ENCODE measurements at places on chromosomes 6 and 20.

DNA sequence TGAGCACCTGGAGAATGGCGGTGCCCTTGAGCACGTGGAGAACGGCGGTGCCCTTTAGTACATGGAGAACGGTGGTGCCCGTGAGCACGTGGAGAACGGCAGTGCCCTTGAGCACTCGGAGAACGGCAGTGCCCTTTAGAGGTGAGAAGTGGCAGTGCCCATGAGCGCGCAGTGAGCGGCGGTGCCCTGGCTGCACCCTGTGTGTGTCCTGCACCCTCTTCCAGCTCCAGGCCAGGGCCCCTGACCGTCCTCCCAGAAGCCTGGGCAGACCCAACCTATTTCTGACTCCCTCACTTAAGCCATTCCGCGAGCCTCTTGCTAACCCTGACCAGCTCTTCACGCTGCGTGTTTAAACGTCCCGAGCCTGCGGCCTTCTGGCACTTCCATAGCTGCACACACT is 151.3 kb downstream of the DLL1 start:
- no peak for DNase-seq

GRCh38 chr6:35512006-35512405 is 690 bp downstream of the TULP1 start:
- DNase-seq, result no peak

DNA sequence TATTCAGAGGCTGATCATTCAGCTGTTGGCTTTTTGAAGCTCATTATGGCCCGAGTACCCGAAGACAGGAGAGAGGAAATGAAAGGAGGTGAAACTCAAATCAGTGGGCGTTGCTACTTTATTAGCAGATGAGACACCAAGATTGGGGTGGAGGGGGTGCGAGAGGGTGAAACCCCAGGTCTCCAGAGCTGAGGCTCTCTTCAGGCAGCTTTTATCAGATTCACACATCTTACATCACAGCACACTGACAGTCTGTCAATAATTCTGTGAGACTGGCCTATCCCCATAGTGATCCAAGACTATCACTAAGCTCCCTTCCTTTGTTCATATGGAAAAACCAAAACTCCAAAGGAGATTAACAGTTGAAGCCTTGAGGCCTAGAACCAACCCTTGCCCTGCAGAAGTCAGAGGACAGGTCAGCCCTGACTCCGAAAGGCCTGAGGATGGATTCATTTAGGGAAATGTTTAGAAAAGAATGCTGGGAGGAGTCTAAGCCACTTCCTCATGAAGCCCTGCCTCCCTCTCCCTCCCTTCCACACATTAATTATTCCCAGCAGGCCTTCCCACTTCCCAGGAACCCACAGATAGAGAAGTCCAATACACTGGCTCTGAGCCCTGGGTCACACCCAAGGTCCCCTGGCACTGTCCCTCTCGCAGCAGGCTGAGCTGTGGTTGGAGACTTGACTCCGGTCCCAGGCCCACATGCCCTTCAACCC is 23.2 kb downstream of the TRERF1 start:
- peak; percentile 15 for DNase-seq

- DNase-seq, result peak; percentile 47
Measured at GRCh38 chr20:64044484-64045247, 4.8 kb downstream of the SOX18 start.

DNA sequence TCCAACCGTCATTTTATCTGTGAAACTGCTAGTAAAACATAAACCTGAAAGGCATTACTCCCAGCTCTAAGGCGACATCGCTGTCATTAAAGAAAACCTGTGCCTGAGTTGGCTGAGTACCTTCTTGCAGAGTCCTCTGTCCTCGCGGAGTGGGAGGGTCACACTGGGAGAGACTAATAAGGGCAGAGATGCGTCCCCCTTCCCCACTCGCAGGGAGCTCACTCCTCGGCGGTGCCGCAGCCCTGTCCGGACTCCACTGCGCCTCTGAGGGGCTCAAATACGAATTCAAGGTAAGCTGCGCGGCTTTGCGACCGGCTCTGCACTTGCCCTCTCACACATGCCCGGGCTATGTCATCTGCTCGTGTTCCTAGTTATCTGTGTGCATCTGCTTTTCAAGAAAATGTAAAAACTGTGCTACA is at the start of gene COL19A1:
TSS of gene COL19A1 (plus strand) at position 206 of the 419 bp plus-strand sequence. CDS start 13,012 bp downstream, outside the sequence.
- DNase-seq, result no peak

GRCh38 chr6:149938571-149939355 is 3.1 kb upstream of the ULBP2 start:
- no peak for DNase-seq

DNA sequence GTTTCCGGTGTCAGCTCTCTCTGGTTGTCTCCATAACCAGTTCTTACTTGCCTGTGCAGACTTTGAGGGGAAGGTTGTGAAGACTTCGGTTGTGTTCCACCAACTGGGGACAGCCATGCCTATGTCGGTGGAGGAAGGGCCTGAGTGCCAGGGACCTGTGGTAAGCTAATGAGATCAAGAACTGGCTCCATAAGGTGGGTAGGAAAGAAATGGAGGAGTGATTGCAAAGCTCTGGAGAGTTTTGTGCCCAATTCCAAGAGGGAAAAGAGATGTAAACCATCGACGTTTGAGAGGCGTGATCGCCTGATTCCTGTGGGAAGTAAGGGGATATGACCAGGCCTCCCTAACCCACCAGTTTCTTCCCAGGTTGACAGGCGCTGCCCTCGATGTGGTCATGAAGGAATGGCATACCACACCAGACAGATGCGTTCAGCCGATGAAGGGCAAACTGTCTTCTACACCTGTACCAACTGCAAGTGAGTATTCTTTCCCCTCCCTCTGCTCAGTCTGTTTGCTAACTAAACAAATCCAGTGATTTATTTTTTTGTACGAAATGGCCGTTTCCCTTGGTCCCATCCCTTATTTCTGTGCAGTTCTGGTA is 893 bp downstream of the POLR1H start:
- no peak for DNase-seq

Measured in amniotic epithelial cell (primary cell).